ENCODE measurements at places on chromosomes 4 and X. TPM values are rescaled to one million over a fixed set of nuclear protein-coding genes. Genes with fewer than 3 reads are reported as not detected.

Gene SOWAHB
- total RNA-seq, result 3.9 TPM

Gene CLDN22
- not detected for total RNA-seq

Gene SYN1
- total RNA-seq, result 20.2 TPM

Gene AADAT
- 30.5 TPM for total RNA-seq

Gene SPINK2
- not detected for total RNA-seq

Gene TMEM31
- not detected for total RNA-seq

Gene WDR17
- total RNA-seq, result 42.8 TPM

Gene CXCL11
- total RNA-seq, result not detected

Gene RELL1
- 26.3 TPM for total RNA-seq

Gene USP17L21
- not detected for total RNA-seq

Gene TMEM35A
- total RNA-seq, result 74.0 TPM

Gene MAP7D2
- 9.3 TPM for total RNA-seq

Gene ADGRA3
- 46.5 TPM for total RNA-seq

Gene PNCK
- total RNA-seq, result 27.3 TPM

Gene TACR3
- 3.2 TPM for total RNA-seq

Gene SLC9B1
- 6.4 TPM for total RNA-seq

Gene CENPVL2
- total RNA-seq, result 1.7 TPM

Gene USP17L17
- total RNA-seq, result not detected

Gene PLXNA3
- 17.7 TPM for total RNA-seq

Gene OTC
- total RNA-seq, result under 0.01 TPM

Gene MAGEC1
- not detected for total RNA-seq

Gene COL25A1
- 5.7 TPM for total RNA-seq

Gene MAGEA8
- total RNA-seq, result not detected

Gene AVPR2
- not detected for total RNA-seq

Gene ZXDA
- total RNA-seq, result 17.0 TPM

Gene LUZP4
- not detected for total RNA-seq

Gene TKTL2
- 0.49 TPM for total RNA-seq

Gene TMEM150C
- 66.9 TPM for total RNA-seq

Gene OFD1
- total RNA-seq, result 18.2 TPM

Gene PLAC1
- not detected for total RNA-seq

Gene CT83
- total RNA-seq, result not detected

Gene PAGE2B
- total RNA-seq, result not detected

Gene RWDD4
- total RNA-seq, result 12.8 TPM

Gene RENBP
- total RNA-seq, result 1.5 TPM

Gene ATOH1
- total RNA-seq, result not detected

Gene INTS6L
- total RNA-seq, result 19.4 TPM

Gene STS
- total RNA-seq, result 8.4 TPM
